ENCODE measurements at places on chromosomes 3 and 15.
A peak's percentile ranks its signal among the peaks of the same experiment; 100 is the strongest.

- no peak for DNase-seq
Measured at GRCh38 chr15:56532721-56533460, 68.0 kb upstream of the MNS1 start.

GRCh38 chr3:164657631-164658030, 420.7 kb downstream of the SI start:
- DNase-seq, result no peak

DNA sequence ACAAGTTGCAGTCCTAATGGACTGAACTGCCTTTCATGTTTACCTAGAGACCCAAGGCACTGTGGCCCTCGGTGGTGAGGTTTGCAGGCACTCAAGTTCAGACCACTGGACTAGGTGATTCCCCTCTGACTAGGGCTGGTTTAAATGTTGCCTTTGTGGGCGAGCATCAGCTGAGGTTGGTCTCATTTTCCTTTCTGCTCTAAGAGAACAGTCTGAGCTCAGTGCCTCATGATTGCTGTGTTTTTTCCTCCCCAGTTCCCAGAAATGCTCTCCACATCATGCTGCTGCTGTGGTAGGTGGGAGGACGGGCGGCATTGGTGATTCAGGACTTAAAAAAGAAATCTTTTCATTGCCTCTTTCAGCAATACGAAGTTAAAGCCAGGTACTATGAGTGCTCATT, 237.2 kb downstream of the MBNL1 start:
- peak; percentile 91 for DNase-seq

GRCh38 chr15:74901612-74902063, 5.0 kb downstream of the FAM219B start:
- DNase-seq, result peak; percentile 77

DNA sequence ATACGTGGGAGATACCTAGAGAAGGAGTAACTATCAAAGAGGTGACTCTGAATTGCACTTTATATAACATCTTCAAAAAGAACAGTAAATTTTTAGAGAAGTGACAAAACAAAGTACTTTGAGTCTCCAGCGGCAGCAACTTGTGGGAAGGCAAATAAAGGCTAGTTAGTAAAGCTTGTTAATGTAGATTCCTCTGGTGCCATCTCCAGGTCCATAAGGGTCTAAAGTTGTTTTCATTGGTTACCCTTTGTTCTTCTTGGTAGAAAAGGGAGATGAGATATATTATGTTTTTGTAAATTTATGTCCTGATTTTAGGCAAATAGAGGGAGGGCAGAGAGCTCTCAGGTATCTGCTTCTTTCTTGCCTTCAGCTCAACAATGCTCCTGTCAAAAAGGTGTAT, 161.6 kb downstream of the MYRIP start:
- DNase-seq, result no peak

DNA sequence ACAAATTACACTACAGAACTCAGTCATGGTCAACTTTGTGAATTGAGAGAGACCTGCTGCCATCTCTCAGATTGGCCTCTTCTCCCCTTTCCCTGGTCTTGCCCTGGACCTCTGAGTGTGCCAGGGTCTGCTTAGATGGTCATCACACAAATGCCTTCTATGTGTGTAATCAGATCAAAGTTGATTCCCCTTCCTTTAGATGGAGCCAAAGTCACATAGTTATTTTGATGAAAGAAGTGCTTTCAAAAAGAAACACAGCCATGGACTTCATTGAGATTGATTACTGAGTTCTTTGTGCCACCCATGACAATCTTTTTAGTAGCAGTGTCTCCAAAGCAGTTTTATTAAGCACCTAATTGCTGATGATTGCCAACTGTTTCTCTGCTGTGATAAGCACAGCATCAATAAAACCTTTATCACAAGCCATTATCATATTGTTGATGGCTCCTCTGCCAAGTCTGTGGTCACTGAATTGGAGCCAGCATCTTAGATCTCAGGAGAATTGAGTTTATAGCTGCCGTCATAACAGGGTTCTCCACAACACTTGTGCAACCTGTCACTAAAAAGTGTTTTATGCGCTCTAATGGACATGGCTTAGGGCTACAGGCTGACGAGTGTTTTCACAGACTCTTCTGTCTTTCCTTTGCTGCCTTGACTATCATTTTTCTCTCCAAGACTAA, 149.7 kb upstream of the NUDT16 start:
- peak; percentile 2 for DNase-seq

DNA sequence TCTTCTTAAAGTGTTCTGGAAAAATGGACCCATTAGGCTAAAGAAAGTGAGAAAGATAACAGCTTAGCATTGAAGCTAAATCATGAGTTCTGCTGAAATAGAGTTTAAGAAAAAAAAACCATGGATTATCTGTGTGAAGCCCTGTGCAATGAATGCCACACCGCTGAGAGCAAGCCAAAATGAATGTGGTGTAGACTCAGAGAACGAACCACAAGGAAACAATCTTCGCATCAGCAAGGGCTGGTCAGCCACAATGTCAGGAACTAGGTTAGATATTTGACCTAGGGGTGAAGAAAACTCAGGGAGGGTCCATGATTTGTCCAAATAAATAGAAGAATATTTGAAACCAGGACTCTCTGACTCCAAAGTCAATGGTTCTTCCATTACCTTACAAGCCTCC, 91.4 kb upstream of the MEX3B start:
- no peak for DNase-seq

DNA sequence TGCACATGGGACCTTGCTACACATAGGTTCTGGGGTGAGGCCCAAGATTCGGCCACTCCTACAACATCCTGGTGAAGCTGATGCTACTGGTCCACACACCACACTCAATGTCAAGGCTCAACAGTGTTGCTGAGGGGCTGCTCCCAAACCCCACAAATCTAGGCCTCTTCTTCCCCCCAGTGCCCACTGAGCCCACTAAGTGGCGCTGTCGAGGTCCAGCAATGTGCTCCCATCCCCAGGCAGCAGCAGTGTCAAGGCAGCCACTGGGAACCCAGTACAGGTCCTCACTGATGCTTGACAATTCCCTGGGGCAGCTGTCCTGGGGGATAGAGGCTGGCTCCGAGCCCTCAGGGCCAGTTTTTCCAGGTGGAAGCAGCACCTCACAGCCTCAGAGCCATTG, 21.5 kb downstream of the SCN5A start:
- DNase-seq, result no peak
